PC-9 (cell line): ENCODE measurements at places on chromosomes 2 and 18.
A peak's percentile ranks its signal among the peaks of the same experiment; 100 is the strongest.

- H3K36me3 ChIP-seq, result no peaks in the 10 kb centered on the region
- H3K27ac ChIP-seq, result no peak overlapping the region
- H3K27me3 ChIP-seq, result no peaks in the 10 kb centered on the region
Measured at GRCh38 chr2:219707496-219708285, 80.3 kb downstream of the SLC4A3 start.

DNA sequence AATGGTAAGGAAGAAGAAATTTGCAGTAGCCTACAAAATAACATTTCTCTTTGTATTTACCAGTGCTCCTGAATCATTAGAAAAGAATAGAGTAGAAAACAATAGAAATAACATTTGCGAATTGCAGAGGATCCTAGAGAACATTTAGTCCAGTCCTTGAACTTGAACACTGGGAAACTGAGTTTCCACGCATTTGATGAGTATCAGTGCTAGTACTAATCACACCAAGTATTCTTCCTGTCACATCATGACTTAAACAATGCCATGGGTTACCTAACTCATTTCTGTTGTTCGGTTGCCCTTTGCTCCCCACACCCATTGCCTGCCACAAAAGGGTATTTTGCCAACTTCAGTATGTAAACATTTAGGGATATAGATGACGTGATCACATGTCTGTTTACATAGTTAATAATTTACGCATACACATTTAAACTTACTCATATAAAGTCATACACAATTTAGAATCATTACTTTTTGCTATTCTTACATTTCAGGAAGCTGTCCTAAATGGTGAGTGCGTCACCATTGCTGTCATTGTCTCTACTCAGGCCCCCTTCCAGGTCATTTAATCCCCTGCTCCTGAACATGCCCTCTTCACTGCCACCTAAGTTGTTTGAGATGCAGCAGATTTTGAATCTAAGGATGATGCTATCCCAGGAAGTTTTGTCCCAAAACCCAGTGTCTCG is 42.3 kb downstream of the CRIM1 start:
- H3K27me3 ChIP-seq, result no peaks in the 10 kb centered on the region
- H3K36me3 ChIP-seq, result peaks cover 16% of the 10 kb centered on the region; the same call in 1 of the 2 replicates
- no peak overlapping the region for H3K4me3 ChIP-seq
- H3K4me1 ChIP-seq, result no peaks in the 10 kb centered on the region
- no peak overlapping the region for H3K27ac ChIP-seq

- no peak overlapping the region for H3K4me3 ChIP-seq
- no peaks in the 10 kb centered on the region for H3K36me3 ChIP-seq
- H3K4me1 ChIP-seq, result no peaks in the 10 kb centered on the region
- peak; percentile 33 for DNase-seq
- H3K27me3 ChIP-seq, result no peaks in the 10 kb centered on the region
- H3K27ac ChIP-seq, result no peak overlapping the region
Measured at GRCh38 chr2:19187323-19188020, 171.0 kb downstream of the OSR1 start.

DNA sequence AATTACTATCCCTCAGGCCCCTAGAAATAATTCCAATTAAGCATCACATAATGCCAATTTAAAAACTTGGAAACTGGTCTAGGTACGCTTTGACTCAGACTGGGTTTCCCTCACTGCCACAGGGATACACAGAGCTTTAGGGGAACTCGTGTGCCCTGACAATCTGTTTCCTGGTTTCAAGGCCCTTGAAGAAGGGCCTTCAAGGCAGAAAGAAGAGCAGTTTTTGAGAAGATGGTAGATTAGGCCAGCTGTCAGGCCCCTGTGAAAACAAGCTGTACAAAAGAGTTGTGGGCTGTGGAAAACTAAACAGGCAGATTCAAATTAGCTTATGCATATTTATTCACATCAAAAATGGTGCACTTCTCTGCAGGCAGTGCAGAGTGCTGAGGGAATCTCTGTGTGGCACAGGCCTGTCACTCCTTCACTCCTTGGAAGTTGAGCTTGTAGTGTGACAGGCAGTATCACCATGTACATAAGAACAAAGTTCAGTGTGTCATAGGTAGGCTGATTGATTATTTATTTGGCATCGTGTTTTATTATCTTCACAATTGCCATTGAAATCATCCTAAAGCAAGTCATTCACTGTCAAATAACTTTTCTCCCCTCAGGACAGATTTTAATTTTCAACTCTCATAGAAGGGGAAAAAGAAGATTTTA is 614.4 kb upstream of the GYPC start:
- DNase-seq, result no peak
- no peaks in the 10 kb centered on the region for H3K4me1 ChIP-seq
- no peak overlapping the region for H3K4me3 ChIP-seq

DNA sequence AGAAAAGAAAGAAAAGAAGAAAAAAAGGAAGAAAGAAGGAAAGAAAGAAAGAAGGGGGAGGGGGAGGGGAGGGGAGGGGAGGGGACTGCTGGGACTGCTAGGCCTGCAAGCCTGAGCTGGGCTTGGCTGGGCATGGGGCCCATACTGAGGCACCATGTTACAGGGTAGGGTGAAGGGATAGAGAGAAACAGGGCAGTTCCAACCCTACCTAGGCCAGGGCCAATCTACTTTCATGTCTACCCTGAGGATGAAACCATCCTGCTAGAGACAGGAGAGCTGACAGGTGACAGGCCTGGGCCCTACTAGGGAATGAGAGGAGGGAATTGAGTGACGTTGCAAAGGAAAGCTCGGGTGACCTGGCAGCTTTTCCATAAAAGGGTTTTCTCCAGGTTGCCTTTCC is 41.7 kb downstream of the TEX44 start:
- no peaks in the 10 kb centered on the region for H3K4me1 ChIP-seq
- no peak overlapping the region for H3K27ac ChIP-seq
- DNase-seq, result no peak
- no peaks in the 10 kb centered on the region for H3K36me3 ChIP-seq
- H3K4me3 ChIP-seq, result no peak overlapping the region
- no peaks in the 10 kb centered on the region for H3K27me3 ChIP-seq

- H3K4me3 ChIP-seq, result peak overlapping the region; percentile 51; the same call in 1 of the 2 replicates
- H3K27me3 ChIP-seq, result no peaks in the 10 kb centered on the region
- H3K27ac ChIP-seq, result no peak overlapping the region
- DNase-seq, result no peak
- H3K4me1 ChIP-seq, result no peaks in the 10 kb centered on the region
- H3K36me3 ChIP-seq, result no peaks in the 10 kb centered on the region
Measured at GRCh38 chr2:184598002-184598315, 370 bp upstream of the ZNF804A start.

DNA sequence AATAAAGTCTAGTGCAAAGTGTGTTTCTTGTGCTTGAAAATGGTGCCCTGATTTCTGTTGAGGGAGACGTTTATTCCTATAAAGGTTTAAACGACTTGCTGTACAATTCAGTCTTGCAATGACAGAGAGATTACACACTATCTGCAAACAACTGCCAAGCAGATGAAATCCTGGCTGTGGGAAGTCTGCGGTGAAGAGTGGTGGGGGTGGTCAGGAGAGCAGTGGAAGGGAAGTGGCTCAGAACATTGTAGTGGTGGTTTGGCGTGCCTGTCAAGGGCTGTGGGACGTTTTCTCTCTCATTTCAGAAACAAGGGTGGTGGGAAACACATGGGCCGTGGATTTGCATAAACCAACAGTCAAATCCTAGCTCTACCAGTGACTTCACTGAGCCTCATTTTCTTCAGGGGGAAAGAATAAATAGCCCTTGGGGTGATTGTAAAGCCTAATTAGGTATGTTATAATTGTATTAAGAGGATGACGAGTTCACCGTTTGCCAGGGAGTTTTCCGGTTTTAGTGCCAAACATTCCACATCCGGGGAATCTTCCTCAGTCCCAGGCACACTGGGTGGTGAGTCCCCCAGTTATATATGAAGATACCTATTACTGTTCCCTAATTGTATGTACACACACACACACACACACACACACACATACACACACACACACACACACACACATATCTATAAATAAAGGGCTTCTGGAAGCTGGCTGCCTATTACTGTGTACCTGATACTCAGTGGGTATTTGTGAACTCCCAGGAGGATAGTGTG is 115.0 kb downstream of the SPTBN1 start:
- peaks cover 83% of the 10 kb centered on the region for H3K4me1 ChIP-seq
- H3K36me3 ChIP-seq, result peaks cover 3% of the 10 kb centered on the region; the same call in 1 of the 2 replicates
- peak overlapping the region; percentile 33; the same call in 1 of the 2 replicates for H3K4me3 ChIP-seq
- peak; percentile 69 for DNase-seq
- H3K27ac ChIP-seq, result peak overlapping the region; percentile 97
- no peaks in the 10 kb centered on the region for H3K27me3 ChIP-seq

DNA sequence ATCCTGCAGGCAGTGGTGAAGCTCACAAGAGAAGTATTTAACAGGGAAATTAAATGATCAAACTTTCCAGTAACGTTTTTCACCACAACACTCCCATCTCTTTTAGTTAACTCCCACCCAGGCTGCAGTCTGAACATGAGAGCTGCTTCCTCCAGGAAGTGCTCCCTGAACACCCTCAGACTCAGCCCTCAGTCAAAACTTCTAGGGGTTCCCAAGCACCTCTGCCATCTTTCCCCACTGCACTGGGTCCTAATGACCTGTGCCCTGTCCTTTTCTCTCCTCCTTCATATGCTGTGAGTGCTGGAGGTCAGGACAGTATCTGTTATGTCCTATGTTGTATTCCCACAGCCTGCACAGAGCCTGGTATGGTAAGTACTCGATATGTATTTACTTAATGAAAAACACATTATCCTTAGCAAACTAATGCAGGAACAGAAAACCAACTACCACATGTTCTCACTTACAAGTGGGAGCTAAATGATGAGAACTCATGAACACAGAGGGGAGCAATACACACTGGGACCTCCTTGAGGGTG is 49.2 kb upstream of the ASPRV1 start:
- DNase-seq, result no peak
- no peak overlapping the region for H3K27ac ChIP-seq
- H3K27me3 ChIP-seq, result no peaks in the 10 kb centered on the region
- no peaks in the 10 kb centered on the region for H3K36me3 ChIP-seq
- H3K4me1 ChIP-seq, result 0 out of 2 replicates have a peak, but pooled peaks cover 11% of the 10 kb centered on the region

- DNase-seq, result no peak
- no peaks in the 10 kb centered on the region; the same call in 1 of the 2 replicates for H3K4me1 ChIP-seq
- no peak overlapping the region for H3K27ac ChIP-seq
- no peaks in the 10 kb centered on the region for H3K36me3 ChIP-seq
- H3K27me3 ChIP-seq, result no peaks in the 10 kb centered on the region
- H3K4me3 ChIP-seq, result no peak overlapping the region
Measured at GRCh38 chr2:208134928-208135586, 5.4 kb upstream of the CRYGC start.
